ENCODE measurements at places on chromosomes 6 and 20.

- DNase-seq: no peak
Observed at GRCh38 chr6:136031982-136032381, 180.5 kb downstream of the PDE7B start.

DNA sequence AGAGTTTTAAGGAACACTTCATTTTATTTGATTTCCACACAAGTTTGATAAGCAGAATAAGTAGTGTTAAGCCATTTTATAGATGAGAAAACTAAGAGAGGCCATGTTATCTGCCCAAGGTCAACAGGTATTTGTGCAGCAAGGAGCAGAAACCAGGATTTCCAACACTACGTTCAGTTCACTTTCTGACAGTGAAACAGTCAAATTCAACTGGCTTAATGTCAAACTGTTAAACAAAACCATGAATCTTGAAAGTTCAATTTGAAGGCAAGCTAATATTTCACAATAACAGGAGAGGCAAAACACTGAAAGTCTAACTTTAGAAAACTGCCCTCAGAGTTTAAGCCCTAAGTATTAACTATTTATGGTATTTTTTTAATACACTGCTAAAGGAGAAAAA is 32.6 kb downstream of the DTNBP1 start:
- no peak for DNase-seq

DNA sequence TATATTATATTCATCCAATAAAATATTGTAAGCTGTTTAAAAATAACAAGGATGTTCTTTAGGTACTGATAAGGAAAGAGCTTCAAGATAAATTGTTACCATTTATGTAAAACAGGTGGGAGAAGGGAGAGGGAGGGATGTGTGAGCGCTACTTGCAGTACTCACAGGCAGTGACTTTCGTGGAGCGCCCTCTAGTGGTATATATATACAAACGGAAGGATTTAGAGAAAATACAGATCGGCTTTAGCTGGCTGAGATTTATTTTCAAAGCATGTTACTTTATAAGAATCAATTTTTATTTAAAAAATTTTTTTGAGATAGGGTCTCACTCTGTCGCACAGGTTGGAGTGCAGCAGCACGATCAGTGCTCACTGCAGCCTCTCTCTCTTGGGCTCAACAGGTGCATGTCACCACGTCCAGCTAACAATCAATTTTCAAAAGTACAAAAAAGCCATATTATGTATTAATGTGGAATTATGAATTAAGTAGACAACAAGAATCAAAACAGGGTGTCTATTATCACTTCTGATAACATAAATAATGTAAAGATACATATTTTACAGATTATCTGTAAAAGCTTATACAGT is 3.3 kb upstream of the MOG start:
- DNase-seq: no peak

- DNase-seq: no peak
Observed at GRCh38 chr20:23455639-23456038, 3.0 kb upstream of the CST11 start.

- no peak for DNase-seq
Observed at GRCh38 chr6:165486183-165487137, 176.6 kb downstream of the PDE10A start.

- no peak for DNase-seq
Observed at GRCh38 chr6:137860394-137861005, 6.6 kb upstream of the TNFAIP3 start.
